Hindlimb muscle (tissue), 1 donor: ENCODE measurements at places on chromosomes 2 and 18.

- DNase-seq, result no peak
These were observed 175.8 kb downstream of the AGPS start for GRCh38 chr2:177568390-177568789.

- DNase-seq, result no peak
These were observed 61.3 kb downstream of the ASXL2 start for GRCh38 chr2:25817006-25817405.

DNA sequence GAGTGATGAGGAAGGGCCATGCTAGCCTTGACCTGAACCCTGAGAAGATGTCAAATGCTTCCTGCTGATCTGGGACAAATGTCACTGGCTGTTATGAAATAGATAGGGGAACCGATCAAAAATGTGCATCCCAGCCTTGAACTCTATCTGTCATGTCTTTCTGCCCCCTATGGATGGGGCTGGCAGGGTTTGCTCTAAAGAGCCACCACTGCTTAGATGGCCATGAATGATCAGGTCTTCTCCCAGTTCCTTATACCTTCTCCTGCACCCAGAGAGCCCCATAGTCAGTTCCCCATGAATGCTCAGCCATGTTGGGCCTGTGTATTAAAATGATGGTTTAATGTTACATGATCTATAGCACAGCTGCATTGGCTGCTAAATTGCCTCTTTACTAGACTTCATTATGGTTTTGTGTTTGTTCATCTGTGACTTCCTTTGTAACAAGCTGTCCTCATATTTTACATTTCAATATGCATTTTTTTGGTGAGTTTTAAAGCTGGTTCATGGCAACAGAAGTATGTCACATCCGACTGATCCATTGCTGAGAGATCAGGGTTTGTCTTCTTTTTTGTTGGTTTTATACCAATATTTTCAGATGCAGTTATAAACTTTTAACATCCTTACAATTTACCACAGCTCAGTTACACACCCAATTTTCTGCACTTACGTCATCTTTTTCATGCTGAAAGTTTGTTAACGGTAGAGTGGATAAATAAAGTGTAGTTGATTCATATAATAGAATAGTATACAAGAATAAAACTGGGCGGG is 56.3 kb upstream of the SMAD2 start:
- no peak for DNase-seq

DNA sequence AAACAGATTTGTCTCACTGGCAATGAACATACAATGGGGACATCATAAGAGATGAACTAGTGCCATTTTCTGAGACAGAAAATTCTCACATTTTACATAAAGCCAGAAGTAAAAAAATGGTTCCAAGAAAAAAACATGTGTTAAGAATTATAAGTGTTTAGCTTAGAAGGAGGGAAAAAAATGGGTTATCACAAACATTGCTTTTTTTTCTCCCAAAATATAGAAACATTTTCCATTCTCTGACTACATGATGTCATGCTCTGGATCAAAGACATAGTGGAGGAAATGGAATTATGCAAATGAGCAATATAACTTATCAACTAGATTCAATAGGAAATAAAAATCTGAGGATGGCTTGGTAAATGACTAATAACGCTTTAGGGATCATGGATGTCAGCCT is 49.8 kb downstream of the SPATS2L start:
- DNase-seq, result peak; percentile 45

DNA sequence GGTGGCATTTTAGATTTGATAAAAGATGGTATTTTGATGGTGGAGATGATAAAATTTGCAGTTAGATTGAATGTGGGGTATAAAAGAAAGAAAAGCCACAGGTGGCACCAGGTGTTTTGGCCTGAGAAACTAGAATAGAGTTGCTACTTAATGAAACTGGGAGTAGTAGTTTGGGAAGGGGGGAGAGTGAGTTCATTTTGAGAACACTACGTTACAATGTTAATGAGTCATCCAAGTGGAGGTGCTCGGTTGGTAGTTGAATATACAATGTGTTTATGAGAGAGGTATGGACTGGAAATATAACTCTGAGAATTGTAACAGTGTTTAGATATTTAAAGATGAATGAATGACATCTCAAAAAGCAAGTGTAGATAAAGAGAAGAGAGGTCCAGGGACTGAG is 26.4 kb downstream of the EPG5 start:
- DNase-seq, result no peak

DNA sequence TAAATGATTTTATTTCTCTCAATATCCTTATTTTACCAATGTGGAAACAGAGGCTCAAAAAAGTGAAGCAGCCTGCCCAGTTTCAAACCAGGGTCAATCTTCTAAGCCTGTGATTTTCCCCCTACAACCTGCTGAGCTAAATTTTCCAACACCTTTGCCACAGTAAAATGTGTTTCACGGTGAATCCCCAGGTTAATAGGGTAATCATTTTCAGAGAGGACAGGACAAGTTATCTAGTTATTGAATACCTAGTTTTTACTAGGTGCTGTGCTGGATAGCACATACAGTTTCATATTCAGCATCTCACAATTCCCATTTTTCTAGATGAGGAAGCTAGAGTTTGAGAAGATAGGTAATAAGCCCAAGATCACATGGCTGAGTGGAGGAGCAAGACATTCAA is 236.6 kb downstream of the PTH2R start:
- no peak for DNase-seq

GRCh38 chr2:181250691-181251090 is 206.5 kb upstream of the ITGA4 start:
- DNase-seq, result no peak

GRCh38 chr2:149456285-149456684 is 125.9 kb downstream of the LYPD6 start:
- DNase-seq, result no peak

DNA sequence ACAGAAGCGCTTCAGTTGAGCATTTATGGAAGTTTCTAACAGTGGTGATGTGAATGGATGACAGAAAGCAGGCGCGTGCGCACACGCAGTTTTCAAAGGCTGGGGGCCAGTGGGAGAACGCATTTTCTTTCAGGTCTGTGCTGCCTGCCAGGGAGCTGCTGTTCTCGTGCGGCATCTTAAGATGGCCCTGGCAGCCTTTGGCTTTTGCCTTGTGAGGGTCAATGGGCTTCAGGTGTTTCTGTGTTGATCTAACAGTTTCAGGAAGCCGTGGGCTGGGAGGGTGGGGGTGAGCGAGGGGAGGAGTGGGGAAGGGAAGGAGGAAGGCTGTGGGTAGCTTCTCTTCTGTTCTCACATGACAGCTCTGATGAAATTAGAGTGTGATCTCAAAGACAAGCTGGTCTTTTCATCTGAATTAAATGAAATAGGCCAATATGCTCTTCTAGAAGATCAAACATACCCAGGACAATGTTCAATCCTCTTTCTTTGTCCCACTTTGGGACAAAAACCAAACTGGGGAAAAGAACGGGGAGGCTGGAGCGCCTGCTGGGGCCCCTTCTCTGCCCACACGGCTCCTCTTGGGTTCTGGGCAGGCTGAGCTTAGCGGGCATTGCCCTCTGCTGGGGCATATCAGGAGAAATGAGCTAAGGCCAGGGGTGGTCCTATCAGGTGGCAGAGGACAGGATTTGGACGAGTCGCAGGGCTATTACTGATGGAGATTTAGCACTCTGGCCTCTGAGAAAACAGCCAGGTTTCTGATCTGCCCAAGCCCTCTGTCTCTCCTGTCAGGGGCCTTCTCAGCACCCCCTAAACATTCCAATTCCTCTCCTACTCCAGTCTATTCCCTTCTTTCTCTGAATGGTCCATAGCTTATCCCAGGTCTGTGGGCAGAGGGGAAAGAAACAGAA is 126.2 kb upstream of the LGALSL start:
- peak; percentile 25 for DNase-seq

DNA sequence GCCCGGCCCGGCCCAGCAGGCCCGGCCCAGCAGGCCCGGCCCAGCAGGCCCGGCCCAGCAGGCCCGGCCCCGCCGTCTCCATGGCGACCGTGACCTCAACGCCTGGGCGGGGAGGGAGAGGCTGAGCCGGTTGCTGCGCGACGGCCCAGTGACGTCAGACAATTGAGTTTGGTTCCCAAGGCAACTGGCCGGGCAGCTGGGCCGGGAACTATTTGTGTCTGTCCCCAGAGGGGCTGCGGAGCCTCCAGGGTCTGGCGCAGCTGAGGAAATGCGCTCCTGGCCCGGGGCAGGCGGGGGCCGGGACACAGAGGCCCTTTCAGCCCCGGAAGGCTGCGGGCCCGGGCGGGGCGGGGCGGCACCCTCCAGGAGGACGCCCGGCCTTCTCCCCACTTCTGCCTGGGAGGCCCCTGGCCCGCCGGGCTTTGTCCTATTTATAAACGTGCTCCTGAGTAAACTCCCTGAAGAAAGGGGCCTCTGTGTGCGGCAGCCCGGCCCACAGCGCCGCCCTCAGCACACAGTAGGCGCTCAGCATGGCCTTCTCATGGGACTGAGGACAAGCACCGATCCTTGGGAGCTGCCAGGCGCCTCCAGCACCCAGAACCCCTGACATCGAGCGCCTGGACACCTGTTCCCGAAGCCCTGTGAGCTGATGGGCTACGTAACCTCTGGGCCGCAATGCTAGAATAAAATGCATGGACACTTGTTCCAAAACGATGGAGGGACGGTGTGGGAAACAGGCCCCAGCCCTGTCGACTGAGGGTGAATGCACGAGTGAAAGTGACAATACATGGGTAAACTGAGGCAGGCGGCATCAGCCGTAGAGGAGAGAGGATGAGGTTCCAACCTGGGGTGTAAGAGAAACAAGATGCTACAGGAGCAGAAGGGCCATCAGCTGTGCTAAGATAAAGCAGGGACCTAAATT is 12.3 kb downstream of the TEX44 start:
- peak; percentile 99 for DNase-seq

GRCh38 chr2:206353685-206354084 is 79.2 kb downstream of the ZDBF2 start:
- DNase-seq, result no peak

GRCh38 chr18:77755187-77755586 is 505.5 kb downstream of the GALR1 start:
- DNase-seq, result no peak

DNA sequence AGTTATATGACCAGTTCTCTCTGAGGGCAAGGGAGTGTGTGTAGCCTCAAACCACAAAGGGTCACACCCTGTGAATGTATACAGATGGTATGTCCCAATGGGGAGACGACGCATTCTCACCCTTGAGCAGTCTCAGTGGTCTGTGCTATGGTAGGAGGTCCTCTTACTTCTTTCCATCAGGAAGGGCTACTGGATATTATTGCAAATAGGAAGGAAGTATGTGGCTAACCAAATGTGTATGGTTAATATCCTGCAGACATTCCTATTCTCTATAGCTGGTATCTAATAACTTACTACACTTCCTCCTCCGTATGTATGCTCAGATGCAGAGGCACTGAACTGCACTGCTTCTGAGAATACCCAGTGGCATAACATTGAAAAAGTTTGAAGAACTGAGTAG is 306.7 kb upstream of the CCDC68 start:
- DNase-seq, result no peak

DNA sequence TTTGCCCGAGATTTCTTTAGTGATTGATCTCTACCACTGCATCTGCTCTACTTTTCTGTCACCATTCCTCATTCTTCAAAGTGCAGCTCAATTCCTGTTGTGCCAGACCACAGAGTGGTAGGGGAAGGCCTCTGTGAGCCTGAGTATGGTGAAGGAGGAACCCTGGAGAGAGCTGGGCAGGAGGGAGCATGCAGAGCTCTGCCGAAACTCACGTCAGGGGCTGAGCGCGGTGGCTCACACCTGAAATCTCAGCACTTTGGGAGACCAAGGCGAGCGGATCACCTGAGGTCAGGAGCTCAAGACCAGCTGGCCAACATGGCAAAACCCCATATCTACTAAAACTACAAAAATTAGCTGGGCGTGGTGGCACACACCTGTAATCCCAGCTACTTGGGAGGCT is 54.1 kb downstream of the PKP4 start:
- DNase-seq, result no peak

- DNase-seq, result no peak
These were observed 82.7 kb downstream of the MRO start for GRCh38 chr18:50737127-50737526.

- no peak for DNase-seq
These were observed 119.0 kb upstream of the SLC38A11 start for GRCh38 chr2:165074323-165074722.

- no peak for DNase-seq
These were observed 272.0 kb downstream of the TGIF1 start for GRCh38 chr18:3721771-3722648.

DNA sequence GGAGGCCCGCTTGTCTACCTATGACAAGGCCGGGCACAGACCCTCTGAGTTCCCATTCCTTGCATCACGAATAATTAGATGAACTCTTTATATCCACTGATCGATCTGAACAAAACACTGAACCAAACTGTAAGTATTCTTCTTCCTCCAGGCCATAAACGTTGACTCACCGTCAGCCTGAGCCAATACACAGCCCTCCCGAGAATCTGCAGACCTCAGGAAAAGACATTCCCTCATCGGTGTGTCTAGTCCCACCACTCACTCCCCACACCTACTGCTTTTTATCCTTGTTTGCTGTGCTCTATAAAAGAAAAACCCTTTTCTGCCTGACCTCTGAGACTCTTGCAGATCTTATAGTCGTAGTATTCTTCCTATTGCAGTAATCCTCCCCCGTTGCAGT is 41.0 kb downstream of the TMEM87B start:
- DNase-seq, result no peak

- no peak for DNase-seq
These were observed 12.3 kb downstream of the LIMS2 start for GRCh38 chr2:127662937-127663565.

- no peak for DNase-seq
These were observed 60.3 kb upstream of the RBM44 start for GRCh38 chr2:237738255-237738654.

GRCh38 chr2:229160180-229160579 is 110.9 kb downstream of the PID1 start:
- DNase-seq, result no peak

GRCh38 chr2:240928476-240929363 is 22.6 kb downstream of the CROCC2 start:
- DNase-seq, result no peak

DNA sequence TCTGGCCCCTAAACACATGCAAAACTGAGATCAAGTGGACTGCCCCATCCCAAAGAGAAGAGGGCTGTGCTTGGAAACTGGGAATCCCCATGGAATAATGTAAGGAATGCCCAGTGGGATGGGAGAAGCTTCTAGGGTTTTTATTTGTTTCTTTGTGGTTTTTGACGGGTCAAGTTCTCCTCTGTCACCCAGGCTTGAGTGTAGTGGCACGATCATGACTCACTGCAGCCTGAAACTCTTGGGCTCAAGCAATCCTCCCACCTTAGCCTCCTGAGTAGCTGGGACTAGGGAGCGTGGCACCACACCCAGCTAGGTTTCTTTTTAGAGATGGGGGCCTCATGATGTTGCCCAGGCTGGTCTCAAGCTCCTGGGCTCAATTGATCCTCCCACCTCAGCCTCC is 101.7 kb upstream of the ZSWIM2 start:
- no peak for DNase-seq
